ENCODE measurements at places on chromosomes 3 and 15. TPM values are rescaled to one million over a fixed set of nuclear protein-coding genes. Genes with fewer than 3 reads are reported as not detected.

Gene PLA2G4B
- 4.4 TPM for total RNA-seq

Gene CX3CR1
- not detected for total RNA-seq

Gene SPTBN5
- 2.1 TPM for total RNA-seq

Gene CYP11A1
- 2.0 TPM for total RNA-seq

Gene TEX55
- total RNA-seq = not detected

Gene ISLR
- 0.08 TPM for total RNA-seq

Gene PCOLCE2
- total RNA-seq = 9.6 TPM

Gene POLQ
- 13.3 TPM for total RNA-seq

Gene GOLGA8T
- total RNA-seq = not detected

Measured in A375 (cell line).